ENCODE measurements at places on chromosomes 11 and 22.

GRCh38 chr22:24051568-24051967 is 40.5 kb downstream of the CABIN1 start:
- no peak for DNase-seq

DNA sequence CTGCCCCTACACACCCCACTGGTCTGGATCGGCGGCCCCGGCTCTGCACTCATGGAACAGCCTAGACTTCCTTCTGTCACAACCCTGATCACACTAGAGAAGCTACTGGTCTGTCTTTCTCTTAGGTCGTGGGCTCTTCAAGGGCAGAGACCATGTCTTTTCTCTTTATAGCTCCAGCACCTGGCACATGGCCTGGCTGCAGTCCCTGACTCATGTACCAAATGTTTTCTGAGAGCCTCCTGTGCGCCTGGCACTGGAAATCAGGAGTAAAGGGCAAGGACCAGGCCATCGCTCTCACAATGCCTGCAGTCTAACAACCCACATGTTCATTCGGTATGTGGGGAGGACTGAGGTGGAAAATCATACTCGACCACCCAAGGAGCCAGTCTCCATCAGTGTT is 7.5 kb downstream of the ASCC2 start:
- no peak for DNase-seq

GRCh38 chr11:69641681-69642548 is 959 bp downstream of the CCND1 start:
- DNase-seq: no peak

DNA sequence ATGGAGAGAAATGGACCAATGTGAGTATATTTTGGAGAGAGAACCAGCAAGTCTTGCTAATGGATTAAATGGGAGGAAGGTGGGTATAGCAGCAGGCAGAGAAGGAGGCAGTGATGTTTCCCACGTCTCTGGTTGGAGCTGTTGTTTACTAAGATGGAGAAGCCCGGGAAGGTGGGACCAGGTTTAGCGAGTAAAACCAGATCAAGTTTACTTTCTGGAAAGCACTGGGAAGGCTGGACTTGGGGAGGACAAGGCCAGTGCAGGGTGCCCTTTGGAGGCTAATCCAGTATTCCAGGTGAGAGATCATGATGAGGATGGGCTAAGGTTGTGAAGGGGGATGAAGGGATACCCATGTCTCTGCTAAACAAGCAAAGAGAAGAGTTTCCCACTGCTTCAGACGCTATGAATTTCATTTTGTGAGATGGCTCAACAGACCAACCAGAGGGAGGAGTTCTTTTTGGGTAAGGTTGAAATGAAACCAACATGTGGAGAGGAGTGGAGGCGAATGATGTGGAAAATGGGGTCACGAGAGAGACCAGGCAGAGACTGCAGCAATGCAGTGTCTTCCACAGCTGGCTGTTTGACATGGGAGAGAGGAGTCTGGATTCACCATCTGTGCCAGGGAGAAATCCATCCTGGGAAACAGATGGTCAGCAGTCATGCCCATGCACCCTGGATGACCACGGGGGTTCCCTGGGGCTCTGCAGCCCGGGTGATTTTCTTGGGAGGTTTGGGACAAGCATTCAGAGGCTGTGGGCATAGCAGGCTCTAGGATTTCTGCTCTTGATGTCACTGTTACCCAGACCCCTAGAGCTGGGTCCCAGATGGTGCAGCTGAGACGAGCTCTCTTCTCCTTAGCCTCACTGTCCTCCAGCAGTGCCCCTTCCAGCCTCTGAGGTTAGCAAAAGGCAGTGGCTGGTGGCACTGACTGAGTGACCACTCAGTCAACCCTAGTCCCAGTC is 24.9 kb downstream of the COMMD9 start:
- DNase-seq: no peak

GRCh38 chr11:2694995-2695939 is 4.5 kb downstream of the KCNQ1OT1 start:
- no peak for DNase-seq
